ENCODE measurements at places on chromosomes 3 and 15. TPM values are rescaled to one million over a fixed set of nuclear protein-coding genes. Genes with fewer than 3 reads are reported as not detected.

DNA sequence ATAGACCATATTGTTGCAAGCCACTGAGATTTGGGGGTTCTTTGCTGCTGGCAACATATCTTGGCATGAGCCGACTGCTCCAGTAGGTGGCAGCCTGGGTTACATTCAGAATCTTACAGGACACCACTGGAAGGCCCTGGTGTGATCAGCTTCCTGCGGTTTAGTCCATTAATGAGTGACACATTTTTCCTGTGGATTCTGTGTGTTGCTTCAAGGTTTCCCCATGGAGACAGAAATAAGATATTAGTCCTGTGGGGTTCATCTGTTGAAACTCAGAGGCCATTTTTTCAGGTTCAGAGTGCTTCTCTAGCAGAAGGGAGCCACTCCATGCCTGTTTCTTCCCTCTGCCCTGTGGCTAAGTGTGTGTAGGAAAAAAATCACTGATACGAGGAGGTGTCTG lies 116.2 kb downstream of the MFSD1 start:
- peak; percentile 93 for DNase-seq
- no peaks in the 10 kb centered on the region for H3K36me3 ChIP-seq
- peaks cover 14% of the 10 kb centered on the region for H3K4me1 ChIP-seq
- peak overlapping the region; percentile 34 for H3K27ac ChIP-seq

- DNase-seq: no peak
- no peak overlapping the region for H3K27ac ChIP-seq
- H3K4me3 ChIP-seq: no peak overlapping the region
- H3K4me1 ChIP-seq: peaks cover 9% of the 10 kb centered on the region
- peaks cover 49% of the 10 kb centered on the region for H3K36me3 ChIP-seq
- no peaks in the 10 kb centered on the region for H3K27me3 ChIP-seq
Measured at GRCh38 chr3:141746962-141747361, 8.9 kb downstream of the RNF7 start.

- no peaks in the 10 kb centered on the region for H3K27me3 ChIP-seq
- H3K36me3 ChIP-seq: no peaks in the 10 kb centered on the region
- no peak overlapping the region for H3K27ac ChIP-seq
- no peak overlapping the region for H3K4me3 ChIP-seq
- peaks cover 21% of the 10 kb centered on the region for H3K4me1 ChIP-seq
Measured at GRCh38 chr15:48928877-48929538, 34.7 kb downstream of the SHC4 start.

GRCh38 chr3:38454884-38455638 lies 1.4 kb downstream of the ACVR2B start:
- peak overlapping the region; percentile 79 for H3K4me3 ChIP-seq
- no peaks in the 10 kb centered on the region for H3K36me3 ChIP-seq
- no peaks in the 10 kb centered on the region for H3K4me1 ChIP-seq
- no peak overlapping the region for H3K27ac ChIP-seq
- no peaks in the 10 kb centered on the region for H3K27me3 ChIP-seq
- peak; percentile 57 for DNase-seq

- peak overlapping the region; percentile 69 for H3K27ac ChIP-seq
- 0 out of 2 replicates have a peak overlapping the region, but pooled peaks have one; percentile 9 for H3K4me3 ChIP-seq
- peaks cover 68% of the 10 kb centered on the region for H3K4me1 ChIP-seq
- peak; percentile 93 for DNase-seq
- H3K36me3 ChIP-seq: no peaks in the 10 kb centered on the region
Measured at GRCh38 chr3:30286007-30286669, 320.3 kb upstream of the TGFBR2 start.

SLC22A13 gene
- polyA plus RNA-seq: not detected
